ENCODE measurements at places on chromosomes 16 and 17.

GRCh38 chr17:47935961-47936360, 5.4 kb upstream of the PNPO start:
- peak; percentile 24 for DNase-seq

GRCh38 chr16:67415872-67416793, at the start of gene ZDHHC1:
Gene ZDHHC1, minus strand, starts transcription at chr16:67416477. Its CDS starts 8,702 bp downstream, at chr16:67407775.
- DNase-seq = no peak

- no peak for DNase-seq
These were observed 9.5 kb upstream of the USP10 start for GRCh38 chr16:84690088-84690819.

DNA sequence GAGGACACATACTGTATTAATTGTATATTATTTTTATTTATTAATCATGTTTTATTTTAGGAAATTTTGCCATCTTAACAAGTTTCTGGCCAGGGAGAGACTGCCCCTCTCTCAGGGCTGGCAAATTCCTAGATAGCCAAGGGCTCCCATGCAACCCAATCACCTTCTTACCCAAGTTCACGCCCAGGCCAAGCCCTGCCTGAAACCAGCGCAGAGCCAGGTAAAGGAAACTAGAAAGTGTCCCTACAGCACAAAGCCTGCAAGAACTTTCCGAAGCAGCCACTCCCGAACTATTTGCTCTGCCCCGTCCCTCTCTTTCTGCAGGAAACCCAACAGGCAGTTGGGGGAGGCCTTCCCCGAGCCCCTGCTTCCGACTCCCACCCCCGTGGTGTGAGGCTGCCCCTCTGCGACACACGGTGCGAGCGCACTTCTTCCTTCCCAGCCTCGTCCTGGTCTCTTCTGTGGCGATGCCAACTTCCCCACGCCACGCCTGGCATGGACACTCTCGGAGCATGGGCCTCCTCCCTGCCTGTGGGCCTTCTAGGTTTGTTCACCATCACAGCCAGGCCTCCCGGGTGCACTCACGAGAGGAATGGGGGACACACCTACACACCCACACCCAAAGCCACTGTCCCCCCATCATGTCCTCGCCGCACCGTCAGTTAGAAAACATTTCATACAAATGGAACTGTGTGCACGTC, 100.4 kb downstream of the ZNF778 start:
- DNase-seq = no peak

GRCh38 chr17:4610162-4610561, 25.8 kb downstream of the SMTNL2 start:
- DNase-seq = no peak

GRCh38 chr16:81639348-81639747, 139.7 kb upstream of the PLCG2 start:
- DNase-seq = no peak

- no peak for DNase-seq
These were observed 4.5 kb downstream of the HOXB9 start for GRCh38 chr17:48621410-48622392.

- DNase-seq = no peak
These were observed 28.8 kb upstream of the KLHDC4 start for GRCh38 chr16:87794485-87795078.

GRCh38 chr16:84986102-84986501, 25.2 kb downstream of the ZDHHC7 start:
- DNase-seq = no peak

GRCh38 chr16:307691-308312, 24.8 kb downstream of the PDIA2 start:
- DNase-seq = no peak

DNA sequence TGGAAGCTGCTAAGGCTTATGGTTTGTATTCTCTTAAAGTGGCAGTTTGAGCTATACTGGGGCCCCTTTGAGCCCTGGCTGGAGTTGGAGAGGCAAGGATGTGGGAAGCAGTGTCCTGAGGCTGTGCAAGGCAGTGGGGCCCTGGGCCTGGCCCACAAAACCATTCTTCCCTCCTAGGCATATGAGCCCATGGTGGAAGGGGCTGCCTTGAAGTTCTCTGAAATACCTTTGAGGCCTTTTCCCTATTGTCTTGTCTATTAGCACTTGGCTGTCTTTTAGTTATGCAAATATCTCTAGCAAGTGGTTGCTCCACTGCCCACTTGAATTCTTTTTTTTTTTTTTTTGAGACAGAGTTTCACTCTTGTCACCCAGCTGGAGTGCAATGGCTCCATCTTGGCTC, 119.2 kb downstream of the PCTP start:
- no peak for DNase-seq

GRCh38 chr16:57533431-57534336, 2.7 kb downstream of the CCDC102A start:
- DNase-seq = no peak

DNA sequence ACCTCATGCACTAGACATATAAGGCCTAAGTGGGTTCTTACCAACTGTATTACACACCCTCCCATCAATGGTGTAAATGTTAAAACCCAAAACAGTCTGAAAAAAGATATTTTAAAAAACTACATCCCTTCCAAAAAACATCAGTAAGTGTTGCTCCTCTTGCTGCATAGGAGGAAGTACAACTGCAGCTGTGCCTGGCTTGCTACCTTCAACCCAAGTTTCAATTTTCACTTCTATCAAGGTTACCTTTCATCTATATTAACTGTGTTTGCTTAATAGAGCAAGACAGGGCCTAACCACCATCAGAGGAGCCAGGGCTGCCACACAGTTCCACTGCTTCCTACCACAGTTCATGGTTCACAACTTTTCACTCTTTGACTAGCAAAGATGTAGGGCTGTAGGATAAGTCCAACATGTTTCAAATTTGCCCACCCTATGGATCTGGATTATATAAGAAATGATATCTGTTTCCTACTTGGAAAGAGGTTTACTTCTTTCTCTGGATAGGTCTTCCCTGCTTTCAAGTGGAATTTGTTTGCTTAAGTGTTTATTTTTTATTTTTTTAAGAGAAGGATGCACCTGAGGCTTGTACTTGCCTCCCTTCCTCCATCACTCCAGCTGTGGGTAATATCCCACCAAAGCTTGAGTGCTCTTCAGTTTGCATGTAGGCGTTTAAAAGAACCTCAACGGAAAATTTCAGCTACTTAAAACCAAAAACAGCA, 56.7 kb downstream of the GRB7 start:
- no peak for DNase-seq

DNA sequence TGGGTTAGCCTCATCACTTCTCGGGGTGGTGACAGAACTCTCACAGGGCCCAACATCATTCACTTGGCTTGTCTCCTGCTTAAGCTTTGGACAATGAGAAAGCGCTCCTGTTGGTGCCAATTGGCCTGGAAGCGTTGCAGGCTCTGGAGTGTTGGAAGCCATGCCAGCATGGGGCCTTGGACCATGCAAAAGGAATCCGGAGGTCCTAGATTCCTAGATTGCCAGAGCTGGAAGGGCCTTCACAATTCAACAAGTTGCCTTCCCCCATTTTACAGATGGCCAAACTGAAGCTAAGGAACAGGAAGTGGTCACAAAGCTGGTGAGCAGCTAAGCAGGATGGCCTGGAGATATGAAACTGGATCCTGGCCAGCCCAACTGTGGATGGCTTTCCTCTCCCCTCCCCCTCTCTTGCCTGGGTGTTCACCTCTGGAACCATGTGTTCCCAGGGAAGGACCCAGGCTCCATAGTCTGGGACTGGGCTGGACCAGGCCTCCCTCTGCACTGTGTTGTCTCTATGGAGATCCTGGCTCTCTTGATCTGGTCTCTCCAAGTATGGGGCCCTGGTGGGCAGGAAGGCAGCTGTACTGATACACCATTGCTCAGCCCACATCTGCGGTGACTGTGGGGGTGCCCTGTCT, 6.0 kb upstream of the IGFBP4 start:
- no peak for DNase-seq

DNA sequence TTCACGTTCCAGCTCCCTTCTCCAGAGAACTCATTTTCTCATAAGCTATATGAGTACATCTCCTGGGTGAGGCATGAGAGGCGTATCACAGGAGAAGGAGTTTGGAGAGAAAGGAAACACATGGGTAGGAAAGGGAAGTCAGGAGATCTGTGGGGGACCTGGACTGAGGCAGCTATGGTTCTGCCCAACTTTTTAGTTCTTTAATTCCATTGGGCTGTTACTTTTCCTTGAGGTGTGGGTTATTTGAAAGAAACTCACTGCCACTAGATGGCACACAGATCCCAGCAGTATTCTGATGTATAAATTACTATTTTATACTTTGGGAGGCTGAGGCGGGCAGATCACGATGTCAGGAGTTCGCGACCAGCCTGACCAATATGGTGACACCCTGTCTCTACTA, 63.6 kb downstream of the NUP93 start:
- DNase-seq = no peak

DNA sequence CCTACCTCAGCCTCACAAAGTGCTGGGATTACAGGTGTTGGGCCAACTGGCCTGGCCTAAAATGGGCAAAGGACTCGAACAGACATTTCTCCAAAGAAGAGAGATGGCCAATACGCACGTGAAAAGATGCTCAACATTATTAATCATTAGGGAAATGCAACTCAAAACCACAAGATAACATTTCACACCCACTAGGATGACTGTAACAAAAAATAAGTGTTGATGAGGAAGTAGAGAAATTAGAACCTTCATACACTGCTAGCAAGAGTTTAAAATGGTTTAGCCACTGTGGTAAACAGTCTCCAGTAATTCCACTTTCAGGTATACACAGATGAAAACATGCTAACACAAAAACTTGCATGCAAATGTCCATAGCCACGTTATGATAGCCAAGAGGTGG, 5.7 kb downstream of the TMED6 start:
- DNase-seq = no peak

DNA sequence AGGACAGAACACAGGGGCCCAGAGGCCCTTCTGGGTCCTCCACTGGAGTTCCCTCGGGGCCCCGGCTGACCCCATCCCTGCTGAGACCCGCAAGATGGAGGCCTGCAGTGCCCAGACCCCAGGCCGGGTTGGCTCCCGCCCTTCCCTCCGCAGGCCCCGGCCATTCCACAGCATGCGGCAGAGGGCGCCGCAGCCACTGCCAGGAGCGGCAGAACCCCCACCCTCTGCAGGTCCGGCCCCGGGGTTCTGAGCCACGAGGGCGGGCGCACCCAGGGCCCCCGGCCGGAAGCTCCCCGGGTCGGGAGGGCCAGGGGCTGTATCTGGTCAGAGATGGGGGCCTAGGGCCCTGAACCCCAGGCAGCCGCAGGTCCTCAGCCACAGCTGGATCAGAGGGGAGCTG, 2.4 kb upstream of the PERCC1 start:
- no peak for DNase-seq

DNA sequence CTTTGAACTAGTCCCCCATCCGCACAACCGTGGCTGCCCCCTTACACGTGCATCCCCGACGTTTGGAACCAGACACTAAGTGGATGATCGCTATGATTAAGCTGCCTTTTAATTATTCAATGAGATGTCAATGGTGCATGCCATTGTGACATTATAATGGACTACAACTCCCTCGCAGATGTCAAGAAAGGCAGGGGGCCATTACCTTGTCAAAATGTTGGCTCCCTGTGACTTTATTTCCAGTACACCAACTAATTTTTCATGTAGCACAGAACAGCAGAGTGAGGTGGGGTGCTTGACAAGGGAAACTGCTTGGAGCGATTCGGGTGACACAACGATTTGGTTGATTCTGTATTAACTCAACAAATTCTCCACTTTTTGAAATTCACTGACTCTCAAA, 26.5 kb downstream of the ASIC2 start:
- no peak for DNase-seq

DNA sequence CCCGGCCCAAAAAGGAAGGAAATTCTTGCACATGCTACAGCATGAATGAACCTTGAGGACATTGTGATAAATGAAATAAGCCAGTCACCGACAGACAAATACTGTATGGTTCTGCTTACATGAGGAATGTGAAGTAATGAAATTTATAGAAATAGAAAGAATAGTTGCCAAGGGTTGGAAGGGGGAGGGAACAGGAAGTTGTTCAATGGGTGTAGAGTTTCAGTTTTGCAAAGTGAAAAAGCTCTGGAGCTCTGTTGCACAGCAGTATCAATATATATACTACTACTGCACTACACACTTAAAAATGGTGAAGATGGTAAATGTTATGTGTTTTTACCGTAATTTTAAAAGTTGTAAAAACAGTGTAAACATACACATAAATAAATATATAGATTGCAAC, 43.7 kb downstream of the PKD1L3 start:
- DNase-seq = no peak

- DNase-seq = no peak
These were observed 502.2 kb upstream of the CA10 start for GRCh38 chr17:52660692-52661091.

DNA sequence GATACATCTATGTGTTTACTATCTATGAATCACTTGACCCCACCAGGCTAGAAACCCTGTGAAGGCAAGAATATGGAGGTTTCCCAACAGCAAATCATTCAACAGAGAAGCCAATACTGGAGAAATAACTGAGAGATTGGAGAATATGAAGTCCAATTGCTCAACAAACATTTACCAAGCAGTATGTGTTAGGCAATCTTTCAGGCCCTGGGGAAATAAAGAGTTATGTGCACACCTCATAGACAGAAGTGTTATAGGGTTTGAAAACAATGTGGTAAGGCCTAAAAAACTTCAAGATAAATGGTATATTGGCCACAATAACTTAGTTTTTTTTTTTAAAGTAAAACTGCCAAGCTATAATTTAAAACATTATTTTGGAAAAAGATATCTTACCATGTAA, 1245.8 kb downstream of the CDH11 start:
- DNase-seq = no peak
